ENCODE measurements at places on chromosomes 5 and 9.

- DNase-seq: no peak
These were observed 37.0 kb downstream of the FAF2 start for GRCh38 chr5:176485176-176485575.

DNA sequence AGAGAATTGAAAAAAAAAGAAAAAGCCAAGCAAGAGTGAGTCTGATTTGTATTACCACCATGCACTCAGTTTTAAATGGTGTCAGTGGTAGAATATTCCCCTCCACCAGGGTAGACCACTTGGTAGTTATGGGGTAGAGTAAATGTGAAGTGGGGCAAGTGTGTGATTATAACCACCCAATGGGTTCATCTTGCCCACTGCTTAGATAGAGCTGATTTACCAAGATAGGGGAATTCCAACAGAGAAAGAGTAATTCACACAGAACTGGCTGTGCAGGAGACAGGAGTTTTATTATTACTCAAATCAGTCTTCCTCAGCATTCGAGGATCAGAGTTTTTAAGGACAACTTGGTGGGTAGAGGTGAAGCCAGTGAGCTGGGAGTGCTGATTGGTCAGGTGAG, 113.3 kb upstream of the RAI14 start:
- no peak for DNase-seq

DNA sequence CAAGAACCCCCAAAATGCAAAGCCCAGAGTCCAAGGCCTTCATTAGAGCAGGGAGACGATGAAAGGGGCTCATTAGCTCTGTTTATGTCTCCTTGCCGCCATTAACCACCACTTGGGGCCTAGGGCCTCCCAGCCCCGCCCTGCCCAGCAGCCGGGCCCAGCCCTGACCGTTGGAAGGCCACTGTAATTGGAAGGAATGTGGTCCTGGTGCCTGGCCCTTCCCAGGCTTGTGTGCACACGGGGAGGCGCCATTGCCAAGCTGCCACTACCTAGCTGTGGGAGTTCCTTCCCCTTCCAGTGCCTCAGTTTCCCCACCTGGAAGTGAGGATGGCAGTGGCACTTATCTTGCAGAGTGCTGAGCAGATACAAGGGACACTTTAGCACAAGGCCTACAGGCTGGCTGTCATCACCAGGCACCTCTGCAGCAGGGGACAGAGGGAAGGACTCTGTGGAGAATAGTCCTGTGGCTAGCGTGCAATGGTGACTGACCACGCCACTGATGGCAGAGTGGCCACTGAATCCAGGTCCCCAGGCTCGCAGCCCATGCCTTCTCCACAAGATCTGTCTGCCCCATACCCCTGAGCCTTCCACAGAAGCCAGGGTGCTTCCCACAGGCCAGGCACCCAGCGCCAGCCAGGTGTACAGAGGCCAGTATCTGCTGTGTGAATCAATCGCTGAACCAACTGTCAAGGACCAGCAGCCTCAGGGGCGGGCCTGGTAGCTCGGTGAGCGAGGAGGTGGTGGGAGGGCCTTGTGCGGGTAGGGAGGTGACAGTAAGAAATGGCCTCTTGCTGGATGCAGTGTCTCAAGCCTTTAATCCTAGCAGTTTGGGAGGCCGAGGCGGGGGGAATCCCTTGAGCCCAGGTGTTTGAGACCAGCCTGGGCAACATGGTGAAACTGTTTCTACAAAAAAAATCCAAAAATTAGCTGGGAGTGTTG, 20.8 kb downstream of the GBGT1 start:
- DNase-seq: no peak

- DNase-seq: no peak
These were observed 329.2 kb downstream of the RAB3C start for GRCh38 chr5:58912116-58912515.

GRCh38 chr5:146880966-146881365, 2.4 kb upstream of the PPP2R2B start:
- no peak for DNase-seq

GRCh38 chr5:176474476-176474875, 26.3 kb downstream of the FAF2 start:
- no peak for DNase-seq

Measured in stimulated activated CD4-positive, alpha-beta T cell treated with anti-CD3 and anti-CD28 coated beads, Interleukin-15, amount 100 ng/mL, for 1 hour (primary cell).